Activated T-helper 2 cell treated with anti-CD3 and anti-CD28 coated beads, Interferon-gamma antibody, Interleukin-2, Interleukin-4, amounts not matched to agents 10 μg/mL and 5 μg/mL and 100 μg/mL, durations not matched to agents 14 hours and 24 hours and 36 hours (primary cell): ENCODE measurements at places on chromosomes 2 and 18.
A peak's percentile ranks its signal among the peaks of the same experiment; 100 is the strongest.

DNA sequence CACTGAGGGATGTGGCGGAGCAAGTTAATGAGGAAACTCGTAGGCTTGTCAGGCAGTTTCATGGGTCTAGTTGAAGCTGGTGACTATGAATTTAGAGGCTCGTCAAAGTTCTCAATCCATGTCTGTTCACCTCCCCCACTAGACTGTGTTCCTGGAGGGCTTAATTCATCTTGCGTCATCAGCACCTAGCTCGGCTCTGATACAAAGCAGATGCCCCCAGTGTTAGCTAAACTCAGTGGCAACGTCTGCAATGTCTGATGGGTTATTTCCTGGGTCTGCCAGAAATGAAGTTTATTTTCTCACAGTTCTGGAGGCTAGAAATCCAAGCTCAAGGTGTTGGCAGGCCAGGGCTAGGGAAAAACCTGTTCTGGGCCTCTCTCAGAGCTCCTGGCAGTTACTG lies 140.6 kb downstream of the PID1 start:
- no peak for DNase-seq

- no peak for DNase-seq
These were observed 310.8 kb downstream of the ERBB4 start for GRCh38 chr2:212227755-212228154.

GRCh38 chr2:236352761-236353593 lies 88.8 kb upstream of the ASB18 start:
- no peak for DNase-seq

- DNase-seq = no peak
These were observed 24.0 kb upstream of the COLEC12 start for GRCh38 chr18:524466-524865.

- DNase-seq = no peak
These were observed 59.4 kb downstream of the MMADHC start for GRCh38 chr2:149527998-149528755.

- peak; percentile 8 for DNase-seq
These were observed 2.5 kb downstream of the SNED1 start for GRCh38 chr2:241000831-241001321.

- DNase-seq = no peak
These were observed 119.5 kb downstream of the LIPG start for GRCh38 chr18:49681387-49681786.

DNA sequence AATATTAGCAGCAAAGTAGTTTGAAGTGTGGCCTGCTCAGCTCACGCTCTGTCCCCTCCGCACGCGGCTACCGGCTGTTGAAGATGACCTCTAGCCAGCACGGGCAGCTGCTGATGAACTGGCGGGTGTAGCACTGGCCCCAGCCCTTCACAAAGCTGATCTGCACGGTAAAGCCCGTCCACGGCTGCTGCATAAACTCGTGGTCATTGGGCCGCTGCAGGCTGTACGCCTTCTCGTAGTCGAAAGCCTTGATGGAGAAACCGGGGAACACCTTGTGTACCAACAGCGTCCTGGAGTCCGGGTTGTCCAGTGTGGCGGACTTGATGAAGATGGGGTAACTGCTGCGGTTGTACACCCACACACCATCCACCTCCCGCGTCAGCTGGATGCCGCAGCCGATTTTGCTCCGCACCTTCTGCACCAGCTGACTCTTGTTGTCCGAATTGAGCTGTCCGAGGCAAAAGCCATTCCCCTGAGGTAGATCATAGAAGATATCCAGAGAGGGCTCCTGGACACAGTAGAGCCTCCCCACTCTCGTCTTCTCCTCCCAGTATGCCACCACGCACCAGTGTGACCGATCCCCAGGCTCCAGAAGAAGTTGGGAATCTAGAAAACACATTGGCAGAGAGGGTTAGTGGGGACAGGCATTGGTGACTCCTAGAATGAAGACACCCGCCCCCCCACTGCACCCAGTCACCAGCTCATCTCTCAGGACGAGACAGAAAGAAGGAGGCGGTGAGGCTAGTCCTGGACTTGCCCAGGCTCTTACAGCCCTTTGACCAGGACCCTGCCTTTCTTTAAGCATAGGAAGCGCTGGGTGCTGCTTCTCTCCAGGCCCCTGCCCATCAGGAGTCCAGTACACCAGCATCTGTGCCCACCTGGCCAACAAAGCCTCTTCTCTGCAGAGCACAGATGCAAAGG lies 29.2 kb downstream of the SMAD7 start:
- DNase-seq = no peak

DNA sequence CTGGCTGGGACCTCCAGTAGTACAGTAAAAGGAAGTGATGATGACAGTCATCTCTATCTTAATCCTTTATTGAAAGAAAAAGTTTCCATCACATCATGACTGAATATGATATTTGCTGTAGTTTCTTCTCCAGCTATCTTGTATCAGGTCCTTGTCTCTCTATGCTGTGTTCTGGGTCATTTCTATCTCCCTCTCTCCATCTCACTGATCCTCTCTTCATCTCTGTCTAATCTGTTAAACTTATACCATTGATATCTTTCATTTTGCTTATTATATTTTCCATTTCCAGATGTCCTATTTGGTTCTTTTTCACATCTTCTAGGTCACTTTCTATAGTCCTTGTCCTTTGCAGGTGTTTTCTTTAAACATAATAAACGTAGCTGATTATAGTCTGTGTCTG lies 12.3 kb downstream of the CYS1 start:
- no peak for DNase-seq

GRCh38 chr2:216133397-216133796 lies 24.2 kb downstream of the XRCC5 start:
- no peak for DNase-seq

DNA sequence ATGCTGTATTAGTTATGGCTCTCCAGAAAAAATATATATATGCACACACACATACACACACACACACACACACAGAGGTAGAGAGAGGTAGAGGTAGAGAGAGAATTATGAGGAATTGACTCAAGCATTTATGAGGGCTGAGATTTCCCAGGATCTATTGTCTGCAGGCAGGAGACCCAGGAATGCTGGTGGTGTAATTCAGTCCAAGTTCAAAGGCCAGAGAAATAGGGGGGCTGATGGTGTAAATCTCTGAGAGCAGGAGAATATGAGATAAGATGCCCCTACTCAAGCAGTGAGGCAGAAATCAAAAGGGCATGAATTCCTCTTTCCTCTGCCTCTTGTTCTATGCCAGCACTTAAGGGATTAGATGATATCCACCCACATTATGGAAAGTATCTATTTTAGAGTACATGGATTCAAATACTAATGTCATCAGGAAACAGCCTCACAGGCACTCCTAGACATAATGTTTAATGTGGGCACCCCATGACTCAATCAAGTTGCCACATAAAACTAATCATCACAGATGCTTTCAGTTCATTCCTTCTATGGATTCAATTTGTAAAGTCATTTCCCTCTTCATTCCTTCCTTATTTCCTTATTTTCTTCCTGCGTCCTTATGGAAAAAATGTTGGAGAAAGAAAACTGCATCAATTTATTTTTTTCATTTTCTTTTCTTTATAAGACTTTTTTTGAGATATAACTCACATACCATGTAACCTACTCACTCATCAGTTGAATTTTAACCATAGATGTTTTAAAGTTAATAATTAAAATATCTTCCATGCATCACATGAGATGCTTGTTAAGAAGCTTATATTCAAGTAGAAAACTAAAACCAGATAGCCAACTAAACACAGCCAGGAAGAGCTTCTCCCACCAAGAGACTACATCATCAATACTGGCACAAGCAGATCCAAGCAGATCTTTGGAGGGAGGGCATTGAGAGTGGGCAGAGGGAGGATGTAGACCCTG lies 406.2 kb downstream of the MBD2 start:
- no peak for DNase-seq

GRCh38 chr18:80191264-80191663 lies 56.0 kb downstream of the PARD6G start:
- DNase-seq = no peak

DNA sequence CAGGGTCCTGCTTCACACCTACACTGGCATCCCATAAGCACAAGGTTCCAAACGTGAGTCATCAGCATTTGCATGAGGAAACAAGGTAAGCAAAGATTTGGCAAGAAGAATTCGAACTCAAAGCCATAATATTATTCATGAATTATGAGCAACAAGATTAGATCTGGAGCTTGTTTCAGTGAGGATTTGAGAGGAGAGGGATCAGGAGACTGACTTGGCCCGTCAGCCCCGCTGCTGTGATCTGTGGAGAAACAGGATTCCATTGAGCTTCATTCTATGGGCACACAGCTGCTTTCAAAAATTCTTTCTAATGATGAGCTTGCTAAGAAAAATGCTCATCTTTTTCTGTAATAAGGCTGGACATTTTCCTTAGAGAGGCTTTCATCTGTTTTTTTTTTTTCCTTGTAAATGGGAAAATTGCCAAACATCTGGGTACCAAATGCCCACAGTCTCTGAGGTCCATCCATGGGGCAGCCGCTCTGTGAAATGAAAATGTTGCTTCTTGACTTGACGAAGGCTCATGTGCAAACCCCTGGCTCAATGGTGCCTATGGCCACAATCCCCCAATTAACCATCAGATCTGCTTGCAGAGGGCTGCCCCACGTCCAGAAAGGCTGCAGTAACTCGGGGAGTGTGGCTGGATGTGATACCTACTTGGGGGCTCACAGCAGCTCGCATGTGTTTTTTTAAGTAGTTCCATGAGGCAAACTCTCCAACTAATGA lies 179.3 kb downstream of the TMEM18 start:
- DNase-seq = no peak

- no peak for DNase-seq
These were observed 12.2 kb upstream of the SOCS6 start for GRCh38 chr18:70276416-70277191.

GRCh38 chr2:218228366-218229090 lies 11.5 kb downstream of the ARPC2 start:
- DNase-seq = no peak

GRCh38 chr2:218756599-218757377 lies 25.2 kb upstream of the CYP27A1 start:
- DNase-seq = no peak

DNA sequence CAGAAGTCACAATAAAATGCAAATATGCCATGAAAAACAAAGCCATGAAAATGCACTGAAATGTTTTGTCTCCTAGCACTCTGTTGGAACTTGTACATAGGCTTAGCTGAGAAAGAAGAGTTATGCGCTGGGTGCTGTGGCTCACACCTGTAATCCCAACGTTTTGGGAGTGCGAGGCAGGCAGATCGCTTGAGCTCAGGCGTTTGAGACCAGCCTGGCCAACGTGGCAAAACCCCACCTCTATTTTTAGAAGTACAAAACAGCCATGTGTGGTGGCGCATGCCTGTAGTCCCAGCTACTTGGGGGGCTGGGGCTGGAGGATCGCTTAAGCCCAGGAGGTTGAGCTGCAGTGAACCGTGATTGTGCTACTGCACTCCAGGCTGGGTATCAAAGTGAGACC lies 39.9 kb downstream of the IRS1 start:
- DNase-seq = no peak

- DNase-seq = peak; percentile 51
These were observed 68.9 kb upstream of the CAB39 start for GRCh38 chr2:230643576-230644291.

DNA sequence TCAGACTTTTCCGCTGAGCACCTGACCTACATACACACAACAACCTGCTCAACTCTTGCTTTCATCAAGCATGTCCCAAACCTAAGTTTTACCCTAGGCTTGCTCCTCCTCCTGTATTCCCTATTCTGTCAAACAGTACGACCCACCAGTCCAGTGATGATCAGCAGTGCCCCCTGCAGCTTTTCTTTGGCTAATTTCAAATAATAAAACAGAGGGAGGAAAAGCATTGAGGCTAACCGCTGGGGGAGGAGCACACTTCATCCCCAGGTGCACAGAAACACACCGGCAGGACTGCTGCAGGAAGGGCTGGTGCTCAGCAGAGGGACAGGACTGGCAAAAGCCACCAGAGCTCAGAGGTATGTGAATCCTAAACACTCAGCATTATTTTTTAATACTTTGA lies 21.2 kb downstream of the E2F6 start:
- DNase-seq = no peak

- DNase-seq = no peak
These were observed 234.2 kb upstream of the NETO1 start for GRCh38 chr18:73101977-73102376.

GRCh38 chr18:11741505-11742145 lies 52.6 kb downstream of the GNAL start:
- no peak for DNase-seq

GRCh38 chr18:27894746-27895145 lies 282.2 kb downstream of the CDH2 start:
- no peak for DNase-seq

DNA sequence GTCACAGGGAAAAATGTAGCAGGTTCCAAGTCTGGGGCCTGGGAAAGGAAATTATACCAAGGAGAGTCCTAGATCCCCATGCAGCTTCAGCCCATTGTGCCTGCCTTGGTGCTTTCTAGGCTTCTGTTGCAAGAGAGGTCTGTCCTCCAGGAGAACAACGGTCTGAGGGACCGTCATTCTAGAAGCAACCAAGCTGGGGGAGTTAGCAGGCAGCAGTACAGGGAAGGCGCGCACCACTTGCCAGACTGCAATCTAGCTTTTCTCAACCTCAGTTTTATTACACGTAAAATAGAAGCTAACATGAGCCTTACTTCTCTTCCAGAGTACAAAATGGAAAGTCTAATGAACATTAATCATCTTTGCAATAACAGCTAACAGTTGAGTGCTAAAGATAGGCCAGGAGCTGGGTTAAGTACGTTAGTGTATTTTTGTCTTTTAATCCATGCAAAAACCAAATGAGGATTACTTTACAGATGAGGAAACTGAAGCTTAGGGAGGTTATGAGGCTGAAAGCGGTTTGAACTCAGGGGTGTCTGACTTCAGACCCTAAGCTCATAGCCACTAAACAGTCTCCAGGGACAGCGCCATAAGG lies 1.9 kb downstream of the TCF23 start:
- no peak for DNase-seq

GRCh38 chr2:45072862-45073237 lies 63.6 kb upstream of the SIX2 start:
- DNase-seq = no peak

GRCh38 chr2:27920148-27920885 lies 29.8 kb downstream of the BABAM2 start:
- no peak for DNase-seq

DNA sequence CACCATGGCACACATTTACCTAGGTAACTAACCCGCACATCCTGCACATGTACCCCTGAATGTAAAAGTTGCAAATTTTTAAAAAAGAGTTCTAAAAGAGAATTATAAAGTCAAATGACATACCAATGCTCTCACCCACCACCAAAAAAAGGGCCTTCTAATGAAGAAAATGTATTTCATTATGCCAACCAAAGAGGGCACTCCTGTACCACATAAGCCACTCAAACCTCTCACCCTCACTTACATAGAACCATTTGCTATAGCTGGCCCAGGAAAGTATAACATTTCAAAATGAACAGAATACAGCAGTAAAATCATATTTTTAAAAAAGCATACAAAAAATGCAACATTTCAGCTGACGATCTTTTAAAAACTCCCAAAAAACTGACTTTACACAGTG lies 241.5 kb upstream of the PKDCC start:
- no peak for DNase-seq

DNA sequence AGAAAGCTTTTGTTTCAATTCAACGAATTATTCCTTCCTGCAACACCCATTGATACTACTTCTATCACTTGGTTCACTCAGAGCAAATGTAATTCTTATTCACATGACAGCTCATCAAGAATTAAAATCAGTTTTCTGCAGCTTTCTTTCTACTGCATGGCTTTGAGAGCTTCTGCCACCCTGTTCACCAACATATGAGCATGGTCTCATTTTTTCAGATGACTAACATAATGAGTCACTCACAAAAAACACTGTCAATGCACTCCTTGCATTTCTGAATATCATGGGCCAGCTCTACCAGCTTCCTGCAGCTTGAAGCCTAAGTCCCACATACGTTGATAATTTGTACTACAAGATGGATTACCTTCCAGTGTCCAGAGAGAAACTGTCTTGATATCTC lies 342.9 kb downstream of the LRATD1 start:
- DNase-seq = no peak

- no peak for DNase-seq
These were observed 239.1 kb downstream of the ASXL3 start for GRCh38 chr18:33817096-33817495.
